ENCODE measurements at places on chromosomes 6 and 20.
A peak's percentile ranks its signal among the peaks of the same experiment; 100 is the strongest.

DNA sequence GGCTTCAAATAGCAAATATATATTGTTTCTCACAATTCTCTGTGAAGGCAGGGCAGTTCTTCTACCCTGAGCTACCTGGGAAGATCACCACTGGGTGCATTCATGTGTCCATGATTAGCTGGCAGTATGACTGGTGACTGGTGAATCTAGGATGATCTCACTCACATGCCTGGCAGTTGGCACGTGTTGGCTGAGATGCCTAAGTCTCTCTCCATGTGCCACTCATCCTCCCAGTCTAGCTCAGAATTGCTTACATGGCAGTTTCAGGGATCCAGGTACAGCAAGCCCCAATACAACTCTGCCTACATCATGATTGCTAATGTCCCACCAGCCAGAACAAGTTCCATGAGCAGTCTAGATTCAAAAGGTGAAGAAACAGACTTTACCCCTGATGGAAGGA, 346.8 kb upstream of the CNR1 start:
- peak; percentile 67 for DNase-seq

DNA sequence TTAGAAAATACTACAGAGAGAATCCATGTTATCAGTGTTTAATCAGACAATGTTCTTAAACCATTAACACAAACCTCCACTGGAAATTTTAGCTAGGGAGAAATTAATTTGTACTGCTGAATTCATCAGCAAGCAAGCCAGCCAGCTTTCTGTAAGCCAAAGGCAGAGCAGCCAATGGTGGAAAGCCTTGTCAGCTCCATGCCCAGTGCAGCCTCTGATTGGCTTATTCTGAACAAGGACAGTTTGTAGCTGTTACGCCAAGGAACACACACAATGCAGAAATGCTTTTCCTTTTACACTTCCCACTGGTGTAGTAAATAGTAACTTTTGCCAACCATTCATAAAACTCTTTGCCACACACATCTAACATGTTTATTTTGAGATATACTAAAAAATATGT, 265.0 kb downstream of the TENT5A start:
- DNase-seq: no peak

GRCh38 chr6:131116321-131116720, 18.9 kb upstream of the AKAP7 start:
- no peak for DNase-seq

GRCh38 chr6:29792123-29793035, 35.2 kb upstream of the HLA-G start:
- no peak for DNase-seq

DNA sequence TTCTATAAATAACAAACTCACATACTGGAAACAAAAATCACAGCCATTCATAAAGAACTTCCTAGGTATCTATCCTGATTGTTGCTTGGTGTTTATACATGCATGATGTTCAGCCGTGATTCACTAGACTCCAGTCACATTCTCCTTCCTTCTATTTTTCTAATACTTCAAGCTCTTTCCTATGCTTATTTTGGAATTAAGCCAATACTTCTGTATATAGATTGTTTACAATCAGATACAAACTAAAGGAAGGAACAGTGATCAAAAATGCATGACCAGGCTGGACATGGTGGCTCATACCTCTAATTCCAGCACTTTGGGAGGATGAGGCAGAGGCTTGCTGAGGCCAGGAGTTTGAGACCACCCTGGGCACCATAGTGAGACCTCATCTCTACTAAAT, 377.5 kb upstream of the IRAK1BP1 start:
- DNase-seq: no peak

GRCh38 chr6:10416863-10417641, 2.2 kb upstream of the TFAP2A start:
- no peak for DNase-seq

GRCh38 chr6:130507666-130508028, 141.8 kb downstream of the TMEM200A start:
- no peak for DNase-seq

GRCh38 chr20:600141-600540, 10.0 kb downstream of the TCF15 start:
- no peak for DNase-seq

- DNase-seq: no peak
Measured at GRCh38 chr20:32559753-32560380, 25.3 kb downstream of the NOL4L start.

DNA sequence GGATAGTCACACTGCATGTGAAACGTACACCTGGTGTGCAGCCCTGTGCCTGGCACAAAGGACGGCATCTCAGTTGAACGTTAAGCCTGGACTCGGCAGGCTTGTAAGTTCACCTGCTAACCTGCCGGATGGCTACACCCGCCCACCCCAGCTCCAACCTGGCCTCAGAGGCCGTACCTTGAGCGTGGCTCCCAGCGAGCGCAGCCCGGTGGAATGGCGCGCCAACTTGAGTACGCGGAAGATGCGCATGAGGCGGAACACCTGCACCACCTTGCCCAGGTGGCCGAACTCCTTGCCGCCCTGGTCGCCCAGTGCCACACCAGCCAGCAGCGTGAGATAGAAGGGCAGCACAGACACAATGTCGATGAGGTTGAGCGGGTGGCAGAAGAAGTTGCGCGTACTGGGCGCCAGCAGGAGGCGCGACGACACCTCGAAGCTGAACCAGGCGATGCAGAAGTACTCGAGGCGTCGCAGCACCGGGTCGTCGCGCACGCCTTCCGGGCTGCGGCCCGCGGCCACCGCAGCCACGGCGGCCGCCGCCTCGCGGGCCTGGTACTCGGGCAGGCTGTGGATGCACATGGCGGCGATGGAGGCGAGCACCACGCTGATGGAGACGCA, 3.3 kb downstream of the KCNS1 start:
- no peak for DNase-seq

- DNase-seq: no peak
Measured at GRCh38 chr20:10519361-10520046, 84.4 kb downstream of the SLX4IP start.

DNA sequence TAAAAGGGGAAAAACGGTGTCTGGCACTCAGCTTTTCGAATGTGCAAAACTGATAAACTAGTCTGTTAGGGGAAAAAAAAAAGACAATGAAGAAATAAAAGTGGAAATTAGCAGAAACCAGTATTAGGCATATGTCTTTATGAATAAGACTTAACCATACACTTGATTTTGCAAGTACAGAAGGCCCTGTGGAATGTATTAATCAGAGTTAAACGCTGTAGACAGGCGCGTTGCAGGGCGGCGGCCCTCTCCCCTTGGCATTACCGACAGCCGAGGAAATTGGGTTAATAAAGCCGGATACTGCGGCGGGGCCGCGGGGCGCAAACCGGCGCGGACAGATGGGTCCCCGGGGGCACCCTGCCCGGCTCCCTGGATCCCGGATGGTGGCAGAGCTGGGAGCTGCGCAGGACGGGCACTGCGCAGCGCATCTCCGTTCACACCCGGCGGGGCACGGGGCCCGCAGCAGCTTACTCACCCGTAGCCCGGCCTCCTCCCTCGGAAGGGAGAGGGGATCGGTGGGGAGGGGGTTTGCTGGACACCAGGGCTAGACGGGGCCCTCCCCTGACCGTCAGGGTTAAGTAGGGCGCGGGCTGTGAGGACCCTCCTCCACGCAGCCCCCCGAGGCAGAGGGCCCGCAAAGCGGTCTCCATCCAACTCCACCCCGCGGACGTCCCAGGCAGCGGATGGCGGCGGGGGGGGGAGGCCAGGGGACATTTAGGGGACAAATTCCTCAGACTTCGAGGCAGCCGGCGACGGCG, 2.0 kb downstream of the BHLHE23 start:
- DNase-seq: no peak

- DNase-seq: no peak
Measured at GRCh38 chr6:21992178-21992967, 304.5 kb downstream of the PRL start.

DNA sequence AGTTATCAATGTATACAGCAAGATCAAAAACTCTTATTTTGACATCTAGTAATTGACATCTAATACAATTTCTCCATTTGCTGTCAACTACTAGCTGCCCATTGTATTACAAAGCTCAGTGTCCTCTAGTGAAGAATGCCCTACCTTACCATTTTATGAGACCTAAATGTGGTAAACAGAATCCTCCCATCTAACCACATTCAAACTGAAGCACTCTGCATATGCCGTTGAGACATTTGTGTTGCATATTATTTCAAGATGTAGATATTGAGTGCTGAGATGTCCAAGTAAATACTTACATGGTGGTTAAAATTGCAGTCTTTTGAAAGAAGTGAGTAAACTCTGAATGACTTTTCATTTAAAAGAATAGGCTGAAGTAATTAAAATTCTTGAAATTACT, 597 bp upstream of the GLYATL3 start:
- no peak for DNase-seq

DNA sequence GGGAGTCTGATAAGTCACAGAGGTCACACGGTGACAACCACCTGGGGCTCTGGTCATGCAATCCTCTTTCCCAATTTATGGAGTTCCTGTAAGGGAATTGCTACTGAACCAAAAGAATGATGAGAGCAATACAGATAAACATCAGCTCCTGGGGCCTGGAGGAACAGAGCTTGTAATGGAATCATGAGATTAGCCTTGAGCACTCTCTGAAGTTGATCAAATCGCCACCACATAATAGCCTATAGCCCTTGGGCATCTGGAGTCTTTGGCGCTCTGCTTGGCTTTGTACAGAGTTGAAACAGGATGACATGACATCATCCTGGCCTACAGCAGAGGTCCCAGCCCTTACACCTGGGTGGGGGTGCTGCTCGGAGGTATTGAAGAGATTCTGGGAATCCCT, 154.3 kb upstream of the DTNBP1 start:
- no peak for DNase-seq

GRCh38 chr6:138912308-138912707, 75.7 kb downstream of the REPS1 start:
- DNase-seq: no peak

DNA sequence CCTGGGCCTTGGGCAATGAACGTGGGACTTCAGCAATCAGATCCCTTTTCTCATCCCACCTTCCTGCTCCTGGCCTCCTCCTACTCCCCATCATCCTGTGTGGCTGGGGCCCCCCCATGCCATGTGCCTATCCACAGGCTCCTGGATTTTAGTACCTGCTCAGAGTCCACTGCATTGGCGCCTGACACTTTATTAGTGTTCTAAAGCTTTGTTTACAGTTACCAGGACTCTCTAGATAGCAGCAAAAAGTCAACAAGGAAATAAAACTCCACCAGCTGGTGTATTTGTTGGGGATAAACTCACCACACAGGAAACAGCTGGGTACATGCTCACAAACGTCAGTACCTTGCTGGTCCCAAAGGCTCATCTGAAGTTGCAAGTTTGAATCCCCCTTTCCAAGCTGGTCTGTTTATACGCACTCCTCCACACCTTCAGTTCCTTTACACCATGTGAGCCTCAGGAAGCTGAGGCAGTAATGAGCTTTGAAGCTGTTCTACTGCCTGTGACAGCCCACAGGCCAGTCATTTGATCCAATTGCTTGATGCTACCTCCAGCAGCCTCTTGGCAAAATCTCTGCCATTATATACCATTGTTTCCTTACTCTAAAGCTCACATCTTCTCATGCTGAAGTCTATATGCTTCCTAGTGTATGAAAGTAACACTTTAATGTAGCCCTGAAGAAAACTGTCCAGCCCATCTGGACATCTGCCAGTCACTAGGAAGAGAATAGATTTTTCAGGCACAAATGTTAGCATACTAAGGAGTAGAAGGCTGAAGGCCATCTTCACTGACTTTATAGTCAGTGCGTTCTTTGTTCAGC, 76.6 kb downstream of the ANKEF1 start:
- no peak for DNase-seq

- no peak for DNase-seq
Measured at GRCh38 chr20:10263385-10264165, 44.9 kb downstream of the SNAP25 start.

DNA sequence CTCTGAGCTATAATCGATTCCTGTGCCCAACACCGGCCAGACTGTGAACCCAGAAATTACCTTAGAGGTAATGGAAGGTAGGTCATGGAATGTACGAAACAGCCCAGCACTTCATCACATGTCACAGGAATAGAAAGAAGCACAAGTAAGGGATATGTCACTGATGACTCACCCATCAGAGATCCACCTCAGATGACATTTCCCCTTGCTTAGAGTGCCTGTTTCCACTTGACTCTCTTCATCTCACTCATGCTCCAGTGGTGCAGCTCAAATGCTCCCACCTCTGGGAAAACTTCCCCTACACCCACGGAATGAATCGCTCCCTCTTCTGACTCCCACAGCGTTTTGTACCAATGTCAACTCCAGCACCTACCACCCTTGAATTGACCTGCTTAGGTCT, 381.6 kb upstream of the CNR1 start:
- peak; percentile 94 for DNase-seq

DNA sequence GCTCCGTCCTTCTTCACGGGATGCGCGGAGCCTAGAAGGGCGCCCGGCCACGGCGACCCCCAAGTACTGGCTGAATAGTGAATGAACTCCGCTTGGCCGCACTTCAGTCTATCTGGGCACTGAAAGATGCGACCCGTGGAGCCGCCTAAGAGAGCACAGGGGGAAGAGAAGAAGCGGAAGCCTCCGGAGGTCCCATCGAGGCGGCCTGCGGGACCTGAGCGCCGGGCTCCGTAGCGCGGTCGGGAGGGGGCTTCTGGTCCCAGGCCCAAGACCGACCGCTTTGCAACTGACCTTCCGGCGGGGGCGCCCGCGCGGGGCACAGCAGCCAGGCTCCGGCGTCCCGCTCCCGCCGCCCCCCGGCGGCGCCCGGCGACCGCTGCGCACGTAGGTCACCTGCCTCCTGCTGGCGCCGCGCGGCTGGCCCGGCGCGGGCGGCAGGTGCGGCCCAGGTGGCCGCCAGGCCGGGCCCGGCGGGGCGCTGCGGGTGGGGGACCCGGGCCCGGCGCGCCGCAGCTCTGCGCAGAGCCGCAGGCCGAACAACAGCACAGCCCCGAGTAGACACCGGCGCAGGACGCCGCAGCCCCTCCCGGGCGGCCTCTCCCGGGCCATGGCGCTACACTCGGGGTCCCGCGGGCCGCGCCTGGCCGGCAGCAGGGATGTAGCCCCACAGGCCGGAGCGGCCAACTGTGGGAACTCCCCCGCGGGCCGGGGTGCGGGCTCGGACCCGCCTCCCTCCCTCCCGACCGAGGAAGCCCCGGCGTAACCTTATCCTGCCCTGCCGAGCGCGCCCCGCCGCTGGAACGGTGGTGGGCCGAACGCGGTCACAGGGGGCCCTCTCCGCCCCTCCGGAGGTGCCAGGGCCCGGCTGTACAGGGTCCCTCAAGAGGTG, at the start of gene METTL24:
Gene METTL24 (minus strand): TSS at position 686 of the 889 bp plus-strand sequence. CDS start 77 bp downstream, at position 609.
- DNase-seq: no peak

GRCh38 chr6:25118038-25118437, 161.1 kb upstream of the CARMIL1 start:
- DNase-seq: no peak

GRCh38 chr20:33578510-33578909, 83.6 kb upstream of the C20orf144 start:
- DNase-seq: no peak

- no peak for DNase-seq
Measured at GRCh38 chr6:158009114-158009891, 27.6 kb downstream of the SYNJ2 start.

- no peak for DNase-seq
Measured at GRCh38 chr6:28947067-28947765, 23.4 kb upstream of the TRIM27 start.

DNA sequence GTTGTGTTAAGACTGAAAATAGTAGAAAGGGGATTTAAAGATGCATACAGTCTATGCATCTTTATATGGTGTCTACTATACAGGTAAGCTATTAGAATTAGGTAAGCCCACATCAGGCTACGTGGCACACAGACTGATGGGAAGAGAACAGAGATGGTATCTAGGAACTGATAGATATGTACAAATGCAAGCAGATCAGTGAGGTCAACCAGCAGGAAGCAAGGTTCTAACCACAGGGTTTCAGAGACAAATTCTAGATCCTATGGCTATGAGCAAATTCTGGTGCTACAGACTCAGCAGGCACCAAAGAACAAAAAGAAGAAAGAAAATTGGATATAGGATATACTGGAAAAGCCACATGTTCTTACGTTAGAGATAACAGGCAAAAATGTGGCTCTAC, 110.6 kb downstream of the TRDN start:
- no peak for DNase-seq

Data from epithelial cell of proximal tubule (primary cell).